ENCODE measurements at places on chromosomes 3 and 15. TPM values are rescaled to one million over a fixed set of nuclear protein-coding genes. Genes with fewer than 3 reads are reported as not detected.

The GPR15 gene
- total RNA-seq, result not detected

The CHST13 gene
- total RNA-seq, result 0.18 TPM

The EFHB gene
- 0.60 TPM for total RNA-seq

The KBTBD13 gene
- not detected for total RNA-seq

The AADAC gene
- 6.2 TPM for total RNA-seq

The ARHGEF26 gene
- total RNA-seq, result 4.7 TPM

The NGRN gene
- 19.3 TPM for total RNA-seq

- H3K27ac ChIP-seq, result no peak overlapping the region
- H3K27me3 ChIP-seq, result no peaks in the 10 kb centered on the region
- DNase-seq, result no peak
Measured at GRCh38 chr3:8705575-8705974, 28.0 kb upstream of the CAV3 start.

- peak overlapping the region; percentile 98 for H3K27ac ChIP-seq
- H3K27me3 ChIP-seq, result no peaks in the 10 kb centered on the region
- no peaks in the 10 kb centered on the region for H3K36me3 ChIP-seq
- peak; percentile 14 for DNase-seq
- peaks cover 8% of the 10 kb centered on the region for H3K4me1 ChIP-seq
Measured at GRCh38 chr15:44535523-44536301, 1.2 kb upstream of the EIF3J start.

- no peaks in the 10 kb centered on the region for H3K4me1 ChIP-seq
- DNase-seq, result no peak
- no peaks in the 10 kb centered on the region for H3K36me3 ChIP-seq
- no peak overlapping the region for H3K27ac ChIP-seq
Measured at GRCh38 chr3:147431751-147432150, 22.6 kb downstream of the ZIC1 start.

DNA sequence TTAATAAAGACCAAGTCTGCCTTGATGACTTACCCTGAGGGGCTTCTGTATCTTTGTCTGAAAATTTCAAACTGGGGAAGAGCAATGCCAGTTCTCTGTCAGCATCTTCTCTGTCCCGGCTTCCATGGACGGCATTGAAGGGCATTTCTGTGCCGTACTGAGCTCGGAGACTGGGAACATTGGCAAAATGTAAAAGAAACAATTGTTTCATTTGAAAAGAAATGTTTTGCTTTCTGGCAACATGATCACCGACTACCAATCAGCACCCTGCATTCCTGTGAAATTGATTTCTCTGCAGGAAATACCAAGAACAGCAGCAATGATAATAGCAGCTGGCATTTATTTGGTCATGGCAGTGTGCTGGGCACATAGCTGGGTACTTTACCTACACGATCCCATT lies 26.2 kb downstream of the NME9 start:
- H3K27ac ChIP-seq, result no peak overlapping the region
- H3K4me3 ChIP-seq, result no peak overlapping the region
- H3K36me3 ChIP-seq, result no peaks in the 10 kb centered on the region
- no peaks in the 10 kb centered on the region for H3K27me3 ChIP-seq
- no peaks in the 10 kb centered on the region for H3K4me1 ChIP-seq
- no peak for DNase-seq

DNA sequence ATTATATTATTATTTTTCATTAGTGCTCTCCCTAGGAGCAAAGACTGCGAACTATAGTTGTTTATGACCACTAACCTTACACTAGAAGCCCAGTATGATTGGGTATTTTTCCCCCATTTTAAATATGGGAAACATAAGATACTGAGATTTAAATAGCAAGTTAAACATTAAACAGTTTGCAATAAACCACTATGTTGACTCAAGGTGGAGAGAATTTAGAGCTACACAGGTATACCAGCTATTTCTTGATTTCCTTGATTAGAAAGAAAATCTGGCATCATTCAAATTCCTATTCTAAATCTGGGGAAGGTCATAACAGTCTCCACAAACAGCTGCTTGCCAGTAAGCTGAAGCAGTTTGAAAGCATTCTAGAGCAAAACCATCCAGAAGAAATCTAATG lies 863.8 kb upstream of the CFAP20DC start:
- no peak overlapping the region for H3K4me3 ChIP-seq
- no peak for DNase-seq
- H3K36me3 ChIP-seq, result no peaks in the 10 kb centered on the region
- no peaks in the 10 kb centered on the region for H3K27me3 ChIP-seq
- H3K27ac ChIP-seq, result no peak overlapping the region

DNA sequence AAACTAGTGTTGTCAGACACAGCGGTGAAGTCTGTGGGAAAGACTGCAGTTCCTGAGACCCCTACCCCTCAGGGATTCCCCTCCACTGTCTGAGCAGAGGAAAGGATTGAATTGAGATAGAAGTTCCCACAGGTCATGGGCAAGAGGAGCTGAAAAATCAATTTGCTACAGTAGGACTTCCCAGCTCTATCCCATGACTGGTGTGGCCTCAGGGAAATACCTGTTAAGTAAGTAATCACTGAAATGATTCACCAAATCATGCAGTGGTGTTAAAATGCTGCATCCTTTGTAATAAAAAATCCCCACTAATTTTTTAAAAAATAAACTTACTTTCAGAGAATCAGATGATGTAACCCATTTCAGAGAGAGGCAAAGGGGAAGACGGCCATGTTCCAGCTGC lies 45.0 kb upstream of the SPRED1 start:
- H3K4me1 ChIP-seq, result no peaks in the 10 kb centered on the region
- no peak overlapping the region for H3K4me3 ChIP-seq
- H3K27me3 ChIP-seq, result no peaks in the 10 kb centered on the region
- H3K27ac ChIP-seq, result no peak overlapping the region
- H3K36me3 ChIP-seq, result no peaks in the 10 kb centered on the region
- no peak for DNase-seq

GRCh38 chr15:59170295-59171066 lies 36.2 kb upstream of the LDHAL6B start:
- peak overlapping the region; percentile 63 for H3K27ac ChIP-seq
- peak; percentile 93 for DNase-seq
- H3K4me3 ChIP-seq, result no peak overlapping the region
- no peaks in the 10 kb centered on the region for H3K27me3 ChIP-seq
- no peaks in the 10 kb centered on the region for H3K36me3 ChIP-seq

- H3K36me3 ChIP-seq, result no peaks in the 10 kb centered on the region
- H3K27ac ChIP-seq, result no peak overlapping the region
- no peaks in the 10 kb centered on the region for H3K27me3 ChIP-seq
- H3K4me3 ChIP-seq, result peak overlapping the region; percentile 33
Measured at GRCh38 chr3:129003578-129004112, 2.5 kb downstream of the EFCC1 start.

DNA sequence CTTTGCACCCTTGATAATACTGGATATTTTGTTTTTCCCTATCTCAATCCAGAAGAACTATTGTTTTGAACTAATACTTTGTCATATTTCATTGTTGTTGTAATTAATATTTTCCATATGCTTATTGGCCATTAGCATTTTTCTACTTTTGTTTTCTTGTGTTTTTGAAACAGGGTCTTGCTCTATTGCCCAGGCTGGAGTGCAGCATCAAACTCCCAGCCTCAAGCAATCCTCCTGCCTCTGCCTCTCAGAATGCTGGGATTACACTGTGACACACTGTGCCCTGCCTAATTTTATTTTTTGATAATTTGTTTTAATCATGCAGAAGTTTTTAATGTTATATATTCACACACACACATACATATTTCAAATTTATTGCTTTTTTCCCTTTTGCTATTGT lies 3.4 kb upstream of the RPS27L start:
- H3K27me3 ChIP-seq, result no peaks in the 10 kb centered on the region
- no peak for DNase-seq
- H3K4me3 ChIP-seq, result no peak overlapping the region
- H3K4me1 ChIP-seq, result no peaks in the 10 kb centered on the region

GRCh38 chr3:143188881-143189280 lies 69.3 kb downstream of the CHST2 start:
- H3K4me3 ChIP-seq, result no peak overlapping the region
- no peak overlapping the region for H3K27ac ChIP-seq
- H3K4me1 ChIP-seq, result no peaks in the 10 kb centered on the region
- no peaks in the 10 kb centered on the region for H3K27me3 ChIP-seq
- no peak for DNase-seq
- no peaks in the 10 kb centered on the region for H3K36me3 ChIP-seq

GRCh38 chr3:30231277-30232141 lies 374.9 kb upstream of the TGFBR2 start:
- H3K36me3 ChIP-seq, result no peaks in the 10 kb centered on the region
- no peaks in the 10 kb centered on the region for H3K4me1 ChIP-seq
- DNase-seq, result no peak

DNA sequence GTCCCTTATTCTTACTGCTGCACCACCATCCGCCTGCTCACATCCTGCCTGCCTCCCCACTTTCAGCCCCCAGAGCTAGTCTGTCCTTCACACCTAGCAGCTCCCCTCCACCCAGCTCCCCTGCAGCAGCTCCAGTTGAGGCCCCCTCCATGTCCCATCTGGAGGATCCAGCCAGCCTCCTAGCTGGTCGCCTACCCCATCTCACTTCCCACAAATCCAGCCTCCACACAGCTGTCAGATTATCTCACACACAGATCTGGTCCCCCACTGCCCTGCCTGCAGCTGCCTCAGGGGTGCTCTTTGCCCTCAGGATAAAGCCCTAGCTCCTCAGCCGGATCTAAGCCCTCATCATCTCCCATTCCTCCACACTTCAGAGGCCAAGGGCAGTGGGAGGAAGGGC lies 8.8 kb upstream of the SEMA7A start:
- H3K27me3 ChIP-seq, result no peaks in the 10 kb centered on the region
- H3K4me1 ChIP-seq, result no peaks in the 10 kb centered on the region
- no peak overlapping the region for H3K4me3 ChIP-seq

- H3K4me3 ChIP-seq, result no peak overlapping the region
- H3K36me3 ChIP-seq, result no peaks in the 10 kb centered on the region
- no peaks in the 10 kb centered on the region for H3K4me1 ChIP-seq
- H3K27me3 ChIP-seq, result no peaks in the 10 kb centered on the region
Measured at GRCh38 chr3:161187046-161187445, 34.1 kb upstream of the NMD3 start.
